CMK (cell line): ENCODE measurements at places on chromosomes 2 and 18.

- DNase-seq, result no peak
Measured at GRCh38 chr2:160220545-160221009, 20.5 kb upstream of the ITGB6 start.

- no peak for DNase-seq
Measured at GRCh38 chr2:128235581-128235980, 83.1 kb downstream of the HS6ST1 start.

GRCh38 chr2:66305718-66306117 is 129.2 kb upstream of the MEIS1 start:
- DNase-seq, result no peak

- DNase-seq, result no peak
Measured at GRCh38 chr2:55102056-55102812, 52.0 kb upstream of the RTN4 start.

DNA sequence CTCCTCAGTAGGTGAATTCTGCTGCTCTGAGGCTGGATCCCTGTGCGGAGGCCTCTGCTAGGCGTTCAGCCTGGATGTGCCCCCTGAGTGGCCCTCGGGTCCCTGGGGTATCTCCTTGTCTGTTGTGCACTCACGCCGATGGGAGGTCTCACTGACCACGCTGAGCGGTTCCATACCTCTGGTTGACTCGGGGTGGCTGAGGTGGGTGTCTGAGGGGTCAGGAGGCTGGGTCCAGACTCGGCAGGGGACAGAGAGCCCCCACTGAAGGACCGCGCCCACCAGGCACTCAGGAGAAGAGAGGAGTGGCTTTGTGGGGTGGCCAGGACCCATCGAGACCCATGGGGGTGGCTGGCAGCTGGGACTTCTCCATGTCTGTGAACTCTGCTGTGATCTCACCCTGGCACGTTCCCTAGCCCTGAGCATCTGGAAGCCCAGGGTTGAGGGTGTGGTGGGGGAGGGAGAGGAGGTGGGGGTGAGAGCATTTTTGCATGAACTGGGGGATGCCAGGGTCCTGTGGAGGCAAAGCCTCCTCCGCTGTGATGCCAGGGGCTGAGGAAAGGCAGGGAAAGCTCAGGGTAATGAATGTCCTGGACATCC is 53.7 kb downstream of the TWIST2 start:
- DNase-seq, result no peak
